ENCODE measurements at places on chromosomes 16 and 17.

DNA sequence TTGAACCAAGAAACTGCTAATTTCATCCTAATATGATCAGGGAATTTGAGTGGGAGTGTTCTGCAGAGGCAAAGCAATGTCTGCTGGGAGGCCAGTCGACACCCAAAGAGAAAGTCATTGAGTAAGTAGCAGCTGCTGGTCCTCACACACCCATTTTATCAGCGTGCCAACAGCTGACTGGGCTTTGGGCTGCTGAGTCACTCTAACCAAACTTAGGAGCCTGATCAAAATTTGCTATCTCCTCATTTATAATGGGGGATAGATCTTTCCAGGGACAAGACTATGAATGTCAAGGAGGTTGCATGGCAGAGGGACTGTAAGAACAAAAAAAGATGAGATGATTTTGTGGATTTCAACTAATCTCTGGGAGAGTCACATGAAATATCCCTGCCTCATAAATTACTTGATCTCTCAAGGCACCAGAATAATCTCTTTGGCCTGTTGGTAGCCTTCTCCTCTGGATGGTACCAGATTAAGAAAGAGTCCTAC, 32.9 kb downstream of the CPSF4L start:
- no peak for DNase-seq

GRCh38 chr17:1299552-1300370, 20.3 kb downstream of the TRARG1 start:
- DNase-seq = no peak

DNA sequence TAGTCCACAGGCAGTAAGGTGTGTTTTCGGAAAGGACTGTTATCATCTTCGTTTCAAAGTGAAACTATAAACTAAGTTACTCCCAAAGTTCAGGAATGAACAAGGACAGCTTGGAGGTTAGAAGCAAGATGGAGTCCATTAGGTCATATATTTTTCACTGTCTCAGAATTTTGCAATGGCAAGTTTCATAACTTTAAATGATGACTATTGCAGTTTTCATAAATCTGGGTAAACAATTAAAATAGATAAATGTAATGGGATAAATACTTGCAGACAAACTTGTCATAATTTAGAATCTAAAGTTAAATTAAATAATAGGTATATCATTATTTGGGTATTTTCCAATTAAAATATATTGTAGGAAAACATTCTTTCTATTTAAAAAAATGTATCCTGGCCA, 14.7 kb upstream of the TRIM25 start:
- DNase-seq = no peak

DNA sequence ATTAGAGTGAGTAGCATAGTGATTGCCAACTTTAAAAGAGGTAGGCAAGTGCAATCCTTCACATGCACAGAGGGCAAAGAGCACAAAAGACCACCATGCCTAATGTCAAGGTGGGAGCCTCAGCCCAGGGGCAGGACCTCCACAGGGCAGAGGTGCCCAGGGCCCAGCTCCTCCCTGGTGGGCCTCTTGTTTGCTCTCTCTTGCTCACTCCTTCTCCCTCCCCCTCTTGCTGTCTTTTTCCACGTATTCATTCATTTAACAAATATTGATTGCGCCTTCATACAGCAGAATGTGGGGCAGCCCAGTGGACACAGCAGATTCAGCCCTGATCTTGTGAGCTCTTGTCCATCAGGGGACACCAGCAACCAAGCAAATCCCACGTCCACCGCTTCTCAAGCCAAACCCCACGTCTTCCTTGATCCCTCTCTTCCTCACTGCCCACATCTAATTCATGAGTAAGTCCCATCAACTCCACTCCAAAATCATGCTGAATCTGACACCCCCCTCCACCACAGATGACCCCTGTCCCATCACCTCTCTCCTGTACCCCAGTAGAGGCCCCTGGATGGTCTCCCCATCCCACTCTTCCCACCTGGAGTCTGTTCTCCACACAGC, 44.1 kb upstream of the RPL38 start:
- no peak for DNase-seq

GRCh38 chr17:18928628-18929125, 23.3 kb upstream of the SLC5A10 start:
- no peak for DNase-seq

DNA sequence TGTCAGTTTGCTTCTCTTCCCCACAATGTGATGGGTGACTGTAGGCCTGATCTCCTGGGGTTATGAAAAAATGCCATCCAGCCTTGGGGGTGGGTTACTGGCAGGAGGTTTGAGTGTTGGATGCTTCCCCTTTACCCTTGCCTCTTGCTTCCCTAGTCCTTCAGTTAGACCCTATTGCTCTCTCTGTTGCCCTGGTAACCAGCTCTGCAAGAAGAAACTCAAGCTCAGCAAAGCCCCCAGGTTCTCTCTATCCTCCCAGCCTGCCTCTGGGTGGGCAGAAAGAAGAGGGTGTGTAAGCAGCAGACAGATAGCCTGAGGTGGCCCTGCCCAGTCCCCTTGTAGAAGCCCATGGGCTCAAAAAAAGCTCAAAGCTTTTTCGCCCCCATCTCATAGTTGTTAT, 2.8 kb upstream of the RAPGEFL1 start:
- DNase-seq = no peak

DNA sequence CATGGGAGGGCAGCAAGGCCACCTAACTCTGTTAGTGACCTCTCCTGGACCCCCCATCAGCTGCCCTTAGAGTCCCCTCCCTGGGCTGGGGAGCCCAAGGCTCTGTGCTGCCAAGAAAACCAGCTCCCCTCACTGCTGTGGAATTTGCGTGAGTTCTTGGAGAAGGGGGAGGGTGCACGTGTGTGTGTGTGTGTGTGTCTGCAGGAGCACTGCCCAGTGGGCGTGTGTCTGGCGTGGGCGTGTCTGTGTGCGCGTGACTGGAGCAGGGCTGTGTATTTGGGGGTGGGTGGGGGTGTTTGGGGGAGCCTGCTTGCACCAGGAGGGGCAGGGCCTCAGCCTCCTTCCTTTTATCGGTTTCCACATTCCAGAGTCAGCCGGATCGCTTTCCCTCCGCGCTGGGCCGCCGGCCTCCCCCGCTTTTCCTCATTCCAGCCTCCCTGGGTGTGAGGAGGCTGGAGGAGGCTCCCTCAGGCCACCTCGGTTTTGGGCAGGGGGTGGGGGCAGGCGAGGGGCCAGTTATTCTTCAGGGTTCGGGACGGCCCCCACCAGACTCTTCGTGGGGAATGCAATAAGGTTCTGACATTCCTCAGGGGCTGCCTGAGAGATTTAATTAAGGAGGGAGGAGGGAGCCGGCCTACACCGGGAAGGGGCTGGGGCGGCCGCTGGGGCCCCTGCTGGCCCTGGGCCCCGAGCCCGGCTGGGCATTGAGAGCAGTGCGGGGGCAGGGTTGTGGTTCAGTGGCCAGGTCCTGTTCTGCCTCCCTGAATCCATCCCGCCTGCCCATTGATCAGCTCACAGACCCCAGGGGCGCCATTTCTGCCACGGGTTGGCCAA, 2.5 kb downstream of the VASN start:
- no peak for DNase-seq

DNA sequence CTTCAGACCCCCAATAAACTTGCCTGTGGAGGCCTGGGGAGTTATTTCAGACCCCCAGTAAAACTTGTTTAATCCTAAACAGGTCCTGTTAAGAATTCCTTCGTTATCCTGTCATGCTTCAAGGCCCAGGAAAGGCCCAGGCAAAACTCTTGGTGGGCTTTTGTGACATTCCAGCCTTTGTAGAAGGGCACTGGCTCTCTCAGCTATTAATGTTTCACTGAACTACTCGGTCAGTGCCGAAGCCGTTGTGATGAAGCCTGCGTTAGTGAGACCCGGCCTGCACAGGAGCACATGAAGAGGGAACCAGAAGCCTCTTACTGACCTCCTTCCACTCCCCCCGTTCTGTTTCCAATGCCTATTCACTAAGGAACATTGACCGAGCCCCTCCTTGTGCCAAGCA, 47.4 kb upstream of the PLCG2 start:
- DNase-seq = no peak

DNA sequence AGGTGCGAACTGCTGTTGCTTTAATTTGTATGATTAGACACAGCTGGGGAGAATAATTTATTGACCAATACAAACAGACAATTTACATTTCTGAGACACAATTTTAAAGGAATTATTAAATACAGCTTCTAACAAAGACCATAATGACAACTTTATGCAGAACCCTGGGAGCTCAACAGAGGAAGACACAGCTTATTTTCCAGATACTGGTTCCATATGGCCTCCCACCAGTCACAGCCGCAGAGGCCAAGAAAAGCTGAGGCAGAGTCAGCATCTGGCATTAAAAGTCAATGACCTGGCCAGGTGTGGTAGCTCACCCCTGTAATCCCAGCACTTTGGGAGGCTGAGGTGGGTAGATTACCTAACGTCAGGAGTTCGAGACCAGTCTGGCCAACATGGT, 66.1 kb upstream of the BCAR1 start:
- DNase-seq = no peak

- DNase-seq = no peak
Measured at GRCh38 chr17:20189302-20189701, 180.1 kb downstream of the SPECC1 start.

- no peak for DNase-seq
Measured at GRCh38 chr17:71472809-71473789, 647.7 kb upstream of the SOX9 start.

GRCh38 chr17:74340470-74341023, 14.5 kb downstream of the KIF19 start:
- no peak for DNase-seq

- no peak for DNase-seq
Measured at GRCh38 chr16:50584033-50584722, 36.0 kb downstream of the NKD1 start.

GRCh38 chr16:49183911-49184310, 97.7 kb downstream of the CBLN1 start:
- DNase-seq = no peak

- DNase-seq = no peak
Measured at GRCh38 chr17:29733166-29733565, 110.5 kb upstream of the CORO6 start.

DNA sequence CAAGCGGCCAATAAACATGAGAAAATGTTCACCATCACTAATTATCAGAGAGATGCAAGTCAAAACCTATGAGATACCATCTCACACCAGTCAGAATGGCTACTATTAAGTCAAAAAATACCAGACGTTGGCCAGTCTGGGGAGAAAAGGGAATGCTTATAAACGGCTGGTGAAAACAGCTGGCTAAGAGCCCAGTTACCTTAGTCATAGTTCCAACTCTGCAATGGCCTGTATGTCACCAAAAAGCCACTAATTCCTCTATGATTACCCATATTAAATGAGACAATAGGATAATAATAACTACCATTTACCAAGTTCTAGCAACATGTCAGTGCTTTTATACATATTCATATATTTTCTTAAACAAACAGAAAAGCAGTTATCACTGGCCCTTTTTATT, 42.9 kb upstream of the CDRT4 start:
- DNase-seq = no peak

GRCh38 chr17:36095992-36096391, 6.0 kb upstream of the CCL3 start:
- DNase-seq = no peak

- no peak for DNase-seq
Measured at GRCh38 chr17:31680126-31680525, 178.9 kb downstream of the COPRS start.

GRCh38 chr16:81693041-81693743, 85.9 kb upstream of the PLCG2 start:
- no peak for DNase-seq

- no peak for DNase-seq
Measured at GRCh38 chr17:54307351-54307750, 484.6 kb downstream of the KIF2B start.

DNA sequence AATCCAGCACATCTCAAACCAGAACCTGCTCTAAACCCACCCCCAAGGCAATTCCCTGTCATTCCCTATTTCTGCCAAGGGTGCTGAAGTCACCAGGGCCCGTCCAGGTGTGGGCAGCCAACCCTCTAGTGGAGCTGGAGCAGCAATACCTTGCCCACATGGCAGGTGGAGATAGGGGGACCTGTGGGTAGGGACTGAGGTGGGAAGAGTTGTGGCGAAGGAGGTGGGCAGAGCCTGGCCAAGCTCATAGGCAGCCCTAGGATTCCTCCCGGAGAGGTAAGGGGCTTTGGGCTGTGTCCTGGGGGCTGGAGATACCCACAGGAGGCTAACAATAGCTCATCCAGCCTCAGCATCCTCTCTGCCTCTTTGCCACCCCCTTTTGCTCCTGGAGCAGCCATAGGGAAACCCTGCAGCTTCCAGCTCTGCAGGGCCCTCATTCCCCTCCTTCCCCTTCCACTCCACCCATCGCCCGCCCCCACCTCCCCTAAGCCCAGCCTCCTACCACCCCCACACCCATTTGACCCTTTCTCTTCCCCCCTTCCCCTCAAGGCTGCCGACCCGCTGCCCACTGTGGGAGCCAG, 30.4 kb upstream of the CRHR1 start:
- no peak for DNase-seq

- no peak for DNase-seq
Measured at GRCh38 chr16:85681255-85681654, 7.5 kb downstream of the GINS2 start.

DNA sequence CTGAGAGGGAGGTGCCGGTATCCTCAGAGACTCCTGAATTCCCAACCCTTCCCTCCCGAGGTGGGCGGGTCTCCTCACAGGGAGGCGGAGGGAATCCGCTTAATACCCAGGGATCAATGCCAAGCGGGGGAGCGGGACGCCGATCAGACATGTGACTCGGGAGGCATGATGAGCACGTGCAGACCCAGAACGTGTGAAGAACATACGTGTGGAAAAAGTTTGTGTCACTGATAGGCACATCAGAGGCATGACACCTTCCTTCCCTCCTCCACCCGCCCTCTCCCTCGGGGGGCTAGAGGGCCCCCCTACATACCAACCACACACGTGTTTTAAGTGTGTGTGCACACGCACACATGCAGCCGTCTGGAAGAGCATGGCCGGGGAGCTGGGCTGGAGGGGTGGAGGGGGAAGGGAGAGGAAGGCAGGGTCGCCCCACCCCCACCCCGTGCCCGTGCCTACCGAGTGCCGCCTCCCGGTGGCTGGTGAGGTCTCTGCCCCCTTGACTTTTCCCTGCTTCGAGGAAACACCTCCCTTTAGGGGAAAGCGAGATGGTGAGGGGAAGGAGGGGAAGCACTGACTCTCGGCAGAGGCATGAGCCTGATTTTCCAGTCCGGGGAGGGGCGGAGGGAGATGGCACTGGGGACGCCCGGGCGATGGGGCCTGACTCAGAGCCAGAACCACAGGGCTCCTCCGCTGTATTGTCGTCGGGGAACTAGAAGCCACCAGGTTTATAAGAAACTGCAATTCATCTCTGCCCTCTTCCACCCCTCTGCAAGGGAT, 12.1 kb upstream of the TBX21 start:
- DNase-seq = peak; percentile 62

DNA sequence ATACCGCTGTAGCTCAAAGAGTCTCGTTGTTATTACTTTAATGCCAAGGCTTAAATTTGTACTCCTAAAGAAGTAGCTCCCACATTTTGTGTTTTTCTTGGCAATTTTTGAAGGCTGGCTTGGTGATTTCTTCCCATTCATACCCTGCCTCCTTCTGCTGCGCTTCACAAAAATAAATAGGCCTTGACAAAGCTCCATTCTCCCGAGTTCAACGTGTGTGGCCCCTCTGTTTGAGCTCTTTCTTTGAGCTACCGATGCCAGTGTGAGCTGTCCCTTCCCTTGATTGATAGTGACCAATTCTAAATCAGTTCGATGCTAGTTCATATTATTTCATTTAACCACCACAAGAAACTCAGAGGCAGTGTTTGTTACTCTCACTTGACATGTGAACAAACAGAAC, 96.8 kb downstream of the MAP2K6 start:
- DNase-seq = no peak
